ENCODE measurements at places on chromosomes 2 and 18. TPM values are rescaled to one million over a fixed set of nuclear protein-coding genes. Genes with fewer than 3 reads are reported as not detected.

- DNase-seq = no peak
Measured at GRCh38 chr2:158464426-158465281, 7.9 kb downstream of the PKP4 start.

DNA sequence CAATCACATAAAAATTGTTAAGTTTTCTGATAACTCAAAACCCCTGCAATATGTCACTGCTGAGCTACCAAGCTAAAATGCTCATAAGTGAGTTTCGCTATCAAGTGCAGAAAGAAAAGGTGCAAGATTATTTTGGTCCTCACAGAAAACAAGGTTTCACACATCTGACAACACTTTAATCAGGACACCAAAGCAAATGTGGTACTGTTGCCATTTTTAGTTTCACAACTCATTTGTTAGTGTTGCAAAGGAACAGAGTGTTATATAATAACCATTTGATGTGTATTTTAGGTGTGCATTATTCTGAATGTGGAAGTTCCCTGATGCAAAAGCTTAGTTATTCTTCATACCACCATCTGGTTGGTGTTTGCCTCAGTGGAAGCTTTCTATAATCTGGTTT, 956.2 kb downstream of the DSC3 start:
- DNase-seq = no peak

- no peak for DNase-seq
Measured at GRCh38 chr18:28149810-28150420, 27.0 kb downstream of the CDH2 start.

GRCh38 chr2:9463698-9464034, 10.7 kb upstream of the IAH1 start:
- peak; percentile 14 for DNase-seq

GRCh38 chr18:41820784-41821183, 134.2 kb upstream of the PIK3C3 start:
- DNase-seq = no peak

GRCh38 chr2:118322406-118322805, 234.1 kb downstream of the INSIG2 start:
- no peak for DNase-seq

DNA sequence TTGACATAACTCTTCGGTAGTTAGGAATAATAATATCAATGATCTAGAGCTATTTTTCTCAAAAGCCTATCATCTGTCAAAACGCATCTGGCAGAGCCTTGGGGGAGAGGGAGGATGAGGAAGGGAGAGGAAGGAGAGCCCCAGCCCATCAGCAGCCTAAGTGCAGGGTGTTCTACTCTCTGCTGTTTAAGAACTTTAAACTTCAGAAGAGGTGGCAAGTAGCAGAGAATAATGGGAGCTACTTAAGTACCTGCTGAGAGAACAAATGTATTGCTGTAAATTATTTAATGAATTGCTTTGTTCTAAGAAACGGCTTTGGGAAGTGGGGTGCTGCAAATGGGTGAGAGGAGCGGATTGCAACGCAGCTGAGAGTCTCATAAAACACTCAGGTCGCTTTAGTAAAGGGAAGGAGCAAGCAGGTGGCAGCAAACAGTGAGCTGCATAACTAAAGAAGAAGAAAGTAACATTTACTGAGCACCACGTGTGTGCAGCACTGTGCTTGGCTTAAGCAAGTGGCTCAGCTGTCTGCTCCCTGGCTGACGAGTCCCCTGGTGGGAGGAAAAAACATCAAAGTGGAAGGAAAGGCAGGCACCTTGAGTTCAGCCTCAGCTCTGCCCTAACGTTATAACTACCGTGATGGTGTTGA, 26.3 kb upstream of the SH3RF3 start:
- no peak for DNase-seq

DNA sequence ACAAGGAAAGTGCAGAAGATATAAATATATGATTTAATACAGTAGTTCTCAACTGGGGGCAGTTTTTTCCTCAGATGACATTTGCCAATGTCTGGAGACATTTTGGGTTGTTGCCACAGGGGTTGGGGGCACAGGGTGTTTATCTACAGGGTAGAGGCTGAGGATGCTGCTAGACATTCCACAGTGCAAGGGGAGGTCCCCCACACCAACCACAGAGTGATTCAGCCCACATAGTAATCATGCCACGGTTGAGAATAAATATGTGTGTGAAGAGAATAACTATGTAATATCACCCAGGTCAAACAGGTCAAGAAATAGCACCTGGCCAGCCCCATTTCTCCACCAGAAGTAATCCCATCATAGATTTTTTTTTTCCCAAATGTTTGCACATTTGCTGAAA, 17.9 kb downstream of the DYSF start:
- DNase-seq = no peak

- no peak for DNase-seq
Measured at GRCh38 chr2:101361121-101361520, 26.2 kb downstream of the CREG2 start.

- no peak for DNase-seq
Measured at GRCh38 chr2:23926290-23926749, 603 bp downstream of the ATAD2B start.

GRCh38 chr2:11773111-11773510, 26.7 kb downstream of the LPIN1 start:
- no peak for DNase-seq

GRCh38 chr2:99660616-99661406, 171.0 kb upstream of the REV1 start:
- no peak for DNase-seq

- no peak for DNase-seq
Measured at GRCh38 chr2:160381425-160381951, 112.1 kb downstream of the RBMS1 start.

- peak; percentile 62 for DNase-seq
Measured at GRCh38 chr2:156589381-156590079, 153.4 kb downstream of the GPD2 start.

DNA sequence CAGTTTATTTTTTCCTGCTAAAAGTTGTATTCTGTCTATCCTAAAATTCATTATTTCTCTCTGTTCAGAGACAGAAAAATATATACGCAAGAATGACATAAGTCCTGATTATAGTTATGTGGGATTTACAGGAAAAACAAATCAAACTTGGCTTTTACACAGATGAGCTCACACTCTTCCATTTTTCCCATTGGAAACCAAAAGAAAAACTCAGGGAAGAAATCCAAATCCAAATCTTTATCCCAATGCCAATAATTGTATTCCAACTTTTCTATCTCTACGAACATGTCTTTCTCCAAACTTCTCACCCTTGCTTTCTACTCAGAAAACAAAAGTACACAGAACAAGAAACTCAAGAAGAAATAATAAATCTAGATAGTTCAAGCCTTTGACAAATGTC, 249.1 kb upstream of the TMEFF2 start:
- DNase-seq = no peak

GRCh38 chr2:201696151-201696659, 2.2 kb downstream of the MPP4 start:
- DNase-seq = no peak

- no peak for DNase-seq
Measured at GRCh38 chr18:55633032-55633431, 45.0 kb upstream of the TCF4 start.

DNA sequence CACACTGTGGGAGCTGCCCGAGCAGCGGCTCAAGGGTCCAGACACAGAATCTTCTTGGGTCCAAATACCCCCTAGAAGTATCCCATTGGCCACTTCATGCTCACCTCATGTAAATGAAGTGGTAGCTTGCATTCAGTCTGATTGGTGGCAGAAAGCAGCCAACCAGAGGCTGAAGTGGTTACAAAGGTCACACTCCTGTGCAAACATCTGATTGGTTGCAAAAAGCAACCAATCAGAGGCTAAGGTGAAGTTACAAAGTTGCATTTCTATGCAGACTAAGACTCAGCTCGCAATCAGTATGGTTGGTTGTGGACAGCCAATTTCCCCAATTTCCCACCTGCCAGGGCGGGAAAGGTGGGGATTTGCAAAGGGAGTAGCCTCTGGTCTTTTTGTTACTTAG, 94.3 kb downstream of the DGKD start:
- DNase-seq = no peak

- no peak for DNase-seq
Measured at GRCh38 chr2:217857624-217858506, 144.9 kb downstream of the TNS1 start.

GRCh38 chr18:25517881-25518715, 166.1 kb upstream of the ZNF521 start:
- DNase-seq = no peak

DNA sequence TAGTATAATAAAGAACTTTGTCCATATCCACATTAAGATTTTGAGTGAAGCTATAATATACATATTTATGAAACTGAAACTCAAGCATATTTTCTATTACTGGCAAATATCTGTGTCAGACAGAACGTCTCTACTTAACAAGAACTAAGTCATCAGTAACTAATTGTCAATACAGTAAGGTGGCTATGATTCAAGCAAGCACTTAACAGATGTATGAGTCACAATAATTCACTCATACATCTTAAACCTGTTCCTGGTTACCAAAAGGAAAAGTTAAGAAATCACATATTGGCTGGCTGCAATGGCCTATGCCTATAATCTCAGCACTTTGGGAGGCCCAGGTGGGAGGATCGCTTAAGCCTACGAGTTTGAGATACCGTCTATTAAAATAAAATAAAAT, 96.0 kb downstream of the SOS1 start:
- DNase-seq = no peak

- no peak for DNase-seq
Measured at GRCh38 chr2:203574824-203575223, 39.7 kb upstream of the RAPH1 start.

GRCh38 chr2:179677077-179677688, 184.2 kb downstream of the ZNF385B start:
- DNase-seq = no peak

- peak; percentile 34 for DNase-seq
Measured at GRCh38 chr2:63651356-63651755, 62.6 kb downstream of the MDH1 start.

- DNase-seq = no peak
Measured at GRCh38 chr18:47628240-47628781, 302.1 kb downstream of the SMAD2 start.

GRCh38 chr18:40004246-40004645, 1950.8 kb upstream of the PIK3C3 start:
- DNase-seq = no peak

DNA sequence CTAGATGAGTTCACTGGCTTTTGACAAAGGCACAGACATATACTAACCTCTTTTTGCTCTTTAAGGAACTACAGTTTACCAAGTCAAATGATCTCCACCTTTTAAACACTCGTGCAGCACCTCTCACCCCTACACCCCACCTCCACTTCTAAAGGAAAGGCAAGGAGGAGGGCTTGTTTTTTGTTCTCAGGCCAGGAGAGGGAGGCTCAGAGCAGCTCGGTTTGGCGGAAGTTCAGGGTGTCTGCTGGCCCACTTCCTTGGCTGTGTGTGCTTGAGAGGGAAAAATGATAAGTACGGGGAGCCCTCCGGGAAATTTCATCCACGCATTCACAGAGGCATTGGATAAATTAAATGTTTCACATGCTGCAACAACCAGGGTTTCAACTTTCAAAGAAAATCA, 667.9 kb downstream of the BCL11A start:
- DNase-seq = no peak

DNA sequence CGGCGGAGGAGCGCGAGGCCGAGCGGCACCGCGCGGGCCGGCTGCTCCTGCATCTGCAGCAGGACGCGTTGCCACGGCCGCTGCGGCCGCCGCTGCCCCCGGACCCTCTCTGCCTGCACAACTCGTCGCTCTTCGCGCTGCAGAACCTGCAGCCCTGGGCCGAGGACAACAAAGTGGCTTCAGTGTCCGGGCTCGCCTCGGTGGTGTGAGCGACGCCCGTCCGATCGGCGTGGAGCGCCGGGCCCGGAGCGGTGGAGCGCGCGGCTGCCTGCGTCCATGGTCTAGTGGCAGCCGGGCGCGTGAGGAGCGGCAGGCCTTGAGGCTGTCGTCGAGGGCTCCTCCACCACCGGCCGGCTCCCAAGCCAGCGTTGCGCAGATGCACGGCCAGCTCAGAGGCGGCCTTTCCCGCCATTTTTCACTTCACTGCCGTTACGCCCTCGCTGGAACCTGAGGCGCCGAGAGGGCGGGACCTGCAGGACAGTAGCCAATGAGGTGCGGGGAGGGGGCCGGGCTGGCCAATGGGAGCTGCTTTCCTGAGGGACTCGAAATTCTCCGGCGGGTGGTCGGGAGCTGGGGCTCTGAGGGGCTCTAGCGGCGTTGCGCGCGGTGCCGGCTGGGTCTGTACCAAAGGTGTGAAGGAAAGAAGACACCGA, 1.9 kb downstream of the TLX2 start:
- DNase-seq = no peak

DNA sequence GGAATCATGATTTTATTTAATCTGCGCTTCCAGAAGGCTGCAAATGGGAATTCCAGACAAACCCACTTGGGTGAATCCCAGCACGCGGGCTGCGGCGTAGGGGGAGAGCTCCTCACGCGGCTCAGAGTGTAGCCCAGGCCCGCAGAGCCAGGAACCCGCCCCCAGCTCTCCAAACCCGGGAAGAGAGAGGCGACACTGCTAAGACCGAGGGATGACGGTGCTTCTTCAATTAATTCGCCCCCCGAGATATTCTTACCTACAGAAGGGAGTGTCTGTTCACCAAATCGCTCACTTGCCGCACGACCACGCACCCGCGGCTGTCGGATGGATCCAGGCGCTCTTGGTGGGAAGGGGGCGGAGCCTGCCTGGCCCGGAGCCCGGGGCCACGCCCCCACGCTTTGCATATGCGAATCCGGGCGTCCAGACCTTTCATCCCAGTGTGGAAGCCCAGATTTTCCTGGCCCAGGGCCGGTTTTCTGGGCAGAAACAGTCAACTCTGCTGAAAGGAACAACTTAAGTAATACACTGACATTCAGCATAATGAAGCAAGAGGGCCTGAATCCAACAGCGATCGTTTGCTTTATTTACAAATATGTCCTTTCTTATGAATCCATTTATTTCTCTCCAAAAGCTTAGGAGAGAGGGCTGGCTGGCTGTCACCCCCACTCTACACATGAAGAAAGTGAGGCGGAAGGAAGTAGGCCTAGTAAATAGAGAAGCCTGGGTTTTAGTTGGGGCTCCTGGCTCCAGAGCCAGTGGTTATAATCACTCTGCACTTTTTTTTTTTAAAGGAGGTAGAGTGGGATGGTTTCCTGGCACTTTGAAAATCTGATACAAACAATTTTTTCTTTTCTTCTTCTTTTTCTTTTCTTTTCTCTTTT, at the start of gene SLC19A3:
TSS of gene SLC19A3 (minus strand) at position 342 of the 881 bp plus-strand sequence. CDS start 15,710 bp downstream, outside the sequence.
- DNase-seq = peak; percentile 3

CHST9 gene
- total RNA-seq = not detected

ZBTB14 gene
- total RNA-seq = 9.2 TPM

SLC5A7 gene
- not detected for total RNA-seq

BAZ2B gene
- total RNA-seq = 72.7 TPM

INHBB gene
- total RNA-seq = under 0.01 TPM

UCN gene
- total RNA-seq = 2.2 TPM

UNC80 gene
- under 0.01 TPM for total RNA-seq

CDKL4 gene
- under 0.01 TPM for total RNA-seq

NR4A2 gene
- 6.7 TPM for total RNA-seq

EVX2 gene
- total RNA-seq = not detected

TUBA4B gene
- not detected for total RNA-seq

POLR1A gene
- total RNA-seq = 19.1 TPM

GGCX gene
- 20.7 TPM for total RNA-seq

CFC1 gene
- not detected for total RNA-seq

GAREM1 gene
- under 0.01 TPM for total RNA-seq

MZT2A gene
- 122 TPM for total RNA-seq

GALNT14 gene
- 12.9 TPM for total RNA-seq

SH3RF3 gene
- 0.54 TPM for total RNA-seq

IL36RN gene
- total RNA-seq = not detected

LYPD1 gene
- not detected for total RNA-seq

TCF7L1 gene
- not detected for total RNA-seq

LCT gene
- 0.27 TPM for total RNA-seq

CCDC74B gene
- not detected for total RNA-seq

UGT1A10 gene
- under 0.01 TPM for total RNA-seq

ASPRV1 gene
- 1.1 TPM for total RNA-seq

All from hematopoietic multipotent progenitor cell (in vitro differentiated cells).